ENCODE measurements at places on chromosomes 13 and 19.

DNA sequence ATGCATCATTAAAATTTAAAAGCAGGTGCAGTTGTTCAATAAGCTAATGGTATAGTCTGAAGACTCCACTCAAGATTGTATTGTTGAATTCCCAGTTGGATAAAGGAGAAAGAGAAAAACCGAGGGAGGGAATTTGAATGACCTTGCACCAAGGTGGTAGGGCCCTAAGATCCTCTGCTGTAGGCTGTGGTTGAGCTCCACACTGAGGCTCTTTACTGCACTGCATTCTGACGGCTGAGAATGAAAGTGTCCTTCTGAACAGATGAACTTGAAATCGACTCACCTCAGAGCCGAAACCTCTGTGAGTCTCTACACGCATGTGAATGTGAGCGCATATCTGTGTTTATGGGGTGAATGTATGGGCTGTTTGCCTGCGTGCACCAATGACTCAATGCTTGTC is 388.9 kb upstream of the DACH1 start:
- no peak for DNase-seq

DNA sequence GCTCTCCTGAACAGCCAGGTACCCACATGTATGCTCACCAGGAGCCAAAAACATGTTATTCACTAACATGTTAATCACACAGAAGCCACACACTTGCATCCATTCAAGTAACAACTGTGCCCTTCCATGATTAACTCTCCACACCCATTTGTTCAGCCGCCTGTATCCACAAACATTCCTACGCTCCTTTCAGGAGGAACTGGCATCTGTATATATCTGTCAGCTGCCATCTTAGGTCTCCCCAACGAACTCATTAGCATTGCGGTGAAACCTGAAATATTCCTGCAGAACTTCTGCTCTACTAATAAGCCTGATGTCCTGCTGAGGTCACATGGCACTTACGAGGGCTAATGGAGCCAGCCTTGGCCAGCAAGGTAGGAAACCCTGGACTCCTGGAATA is 33.0 kb downstream of the OLFM2 start:
- no peak for DNase-seq

GRCh38 chr13:110869805-110870706 is 44.8 kb downstream of the ANKRD10 start:
- peak; percentile 8 for DNase-seq

DNA sequence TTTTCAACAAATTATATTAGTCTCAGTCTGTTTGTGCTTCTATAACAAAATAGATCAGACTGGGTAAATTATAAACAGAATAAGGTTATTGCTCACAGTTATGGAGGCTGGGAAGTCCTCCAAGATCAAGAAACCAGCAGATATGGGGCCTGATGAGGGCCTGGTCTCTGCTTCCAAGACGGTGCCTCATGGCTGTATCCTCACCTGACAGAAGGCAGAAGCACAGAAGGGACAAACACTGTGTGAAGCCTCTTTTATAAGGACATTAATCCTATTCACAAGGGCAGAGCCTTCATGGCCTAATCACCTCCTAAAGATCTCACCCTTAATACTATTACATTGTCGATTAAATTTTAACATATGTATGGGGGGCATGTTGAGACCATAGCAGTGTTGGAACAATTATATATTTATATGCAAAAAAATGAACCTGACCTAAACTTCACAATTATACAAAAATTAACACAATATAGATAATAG is 12.7 kb downstream of the F10 start:
- DNase-seq, result no peak

- DNase-seq, result no peak
Observed at GRCh38 chr19:16851031-16851712, 22.0 kb downstream of the SIN3B start.

GRCh38 chr13:49604570-49604969 is 19.2 kb upstream of the RCBTB1 start:
- DNase-seq, result no peak

DNA sequence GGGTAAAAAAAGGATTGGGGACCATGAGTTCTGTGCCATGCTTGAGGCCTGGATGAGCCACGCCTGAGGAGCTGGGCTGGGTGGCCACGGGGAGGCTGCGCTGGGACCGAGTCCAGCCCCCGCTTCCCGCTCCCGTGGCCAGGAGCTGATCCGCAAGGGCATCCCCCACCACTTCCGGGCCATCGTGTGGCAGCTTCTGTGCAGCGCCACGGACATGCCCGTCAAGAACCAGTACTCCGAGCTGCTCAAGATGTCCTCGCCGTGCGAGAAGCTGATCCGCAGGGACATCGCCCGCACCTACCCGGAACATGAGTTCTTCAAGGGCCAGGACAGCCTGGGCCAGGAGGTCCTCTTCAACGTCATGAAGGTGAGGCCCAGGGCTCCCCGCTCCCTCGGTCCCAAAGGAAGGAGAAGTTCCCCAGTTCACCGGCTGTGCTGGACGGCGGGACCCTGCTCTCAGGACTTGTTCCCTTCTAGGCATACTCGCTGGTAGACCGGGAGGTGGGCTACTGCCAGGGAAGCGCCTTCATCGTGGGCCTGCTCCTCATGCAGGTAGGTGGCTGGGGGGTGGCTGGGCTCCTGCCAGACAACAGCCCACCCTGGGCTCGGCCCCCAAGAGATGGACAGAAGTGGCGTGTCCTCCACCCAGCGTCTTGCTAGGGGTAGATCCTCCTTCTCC is 18.9 kb downstream of the EVI5L start:
- no peak for DNase-seq

- DNase-seq, result no peak
Observed at GRCh38 chr13:42696191-42696590, 85.2 kb upstream of the FAM216B start.

DNA sequence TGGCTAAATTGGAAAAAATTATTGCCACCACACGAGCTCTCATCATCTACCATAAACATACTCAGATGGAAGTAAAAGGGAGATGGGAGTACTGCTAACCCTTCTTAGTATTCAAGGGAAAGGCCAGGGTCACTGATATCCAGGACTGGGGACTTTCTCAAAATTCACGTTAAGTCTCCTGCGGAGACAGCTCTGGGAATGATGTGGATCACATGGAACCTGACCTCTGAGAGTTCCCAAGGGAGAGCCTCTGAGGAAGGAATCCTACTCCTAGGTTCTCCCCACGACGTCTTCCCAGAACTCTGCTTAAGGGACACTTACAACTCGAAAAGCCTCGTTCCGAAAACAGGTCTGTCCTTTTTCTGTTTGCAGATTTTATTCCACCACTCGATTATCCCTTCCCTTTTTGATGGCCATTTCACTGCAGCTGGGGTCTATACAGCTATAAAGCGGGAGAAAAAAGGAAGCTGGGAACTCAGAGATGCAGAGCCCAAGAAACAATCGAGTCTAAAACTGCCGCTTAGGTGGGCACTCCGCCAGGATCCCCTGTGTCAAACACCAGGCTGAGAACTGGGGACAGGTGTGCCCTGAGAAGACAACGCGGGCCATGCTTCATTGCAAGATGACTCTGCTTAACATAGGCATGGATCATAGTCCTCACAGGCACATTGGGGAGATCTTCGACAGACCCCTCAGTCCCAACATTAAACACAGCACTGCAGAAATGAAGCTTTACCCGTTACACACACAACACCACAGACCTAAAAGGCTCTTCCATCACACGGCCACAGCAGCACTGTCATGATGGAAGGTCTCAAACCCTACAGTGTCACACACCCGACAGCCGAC is 823 bp upstream of the ZNF567 start:
- DNase-seq, result no peak

DNA sequence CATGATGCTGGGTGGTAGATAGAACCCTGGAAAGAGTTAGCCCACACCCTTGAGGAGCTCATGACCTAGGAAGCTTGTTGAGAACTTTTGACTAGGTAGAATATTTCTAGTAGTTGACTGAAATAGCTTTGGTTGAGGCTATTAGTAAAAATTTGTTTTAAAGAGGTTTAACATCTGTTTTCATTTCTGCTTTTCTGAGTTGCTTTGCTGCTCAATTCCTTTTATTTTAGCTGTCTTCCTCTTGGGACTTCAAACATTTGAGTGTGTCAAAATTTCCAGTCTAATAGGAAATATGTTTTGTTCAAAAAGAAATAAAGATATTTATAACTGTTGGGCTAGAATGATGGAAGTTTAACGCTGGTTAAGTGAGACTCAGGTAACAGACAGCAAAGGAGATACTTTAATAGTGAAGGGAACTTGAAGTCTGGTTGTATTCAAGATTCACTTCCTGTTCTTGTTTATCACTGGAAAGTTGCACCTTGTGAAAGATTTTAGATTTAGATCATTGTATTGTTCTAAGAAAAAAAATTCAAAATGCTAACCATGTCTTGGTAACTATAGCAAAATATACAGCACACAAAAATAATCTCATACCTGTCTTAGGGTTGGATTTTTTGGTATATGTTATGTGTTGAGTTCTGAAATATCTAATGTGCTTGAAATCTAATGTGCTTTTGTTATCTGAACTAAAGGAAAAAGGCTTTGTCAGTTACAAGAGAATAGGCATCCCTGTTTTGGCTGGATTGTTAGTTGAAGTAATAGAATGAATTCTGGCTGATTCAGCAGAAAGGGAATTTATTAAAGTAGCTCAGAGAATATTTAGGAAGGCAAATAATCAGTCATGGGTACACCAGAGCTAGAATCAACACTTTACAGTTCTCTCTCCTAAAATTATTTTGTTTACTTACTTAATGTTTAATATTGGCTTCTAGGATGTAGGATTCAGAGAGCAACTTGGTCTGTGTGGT is 24.4 kb upstream of the GPR18 start:
- DNase-seq, result no peak

DNA sequence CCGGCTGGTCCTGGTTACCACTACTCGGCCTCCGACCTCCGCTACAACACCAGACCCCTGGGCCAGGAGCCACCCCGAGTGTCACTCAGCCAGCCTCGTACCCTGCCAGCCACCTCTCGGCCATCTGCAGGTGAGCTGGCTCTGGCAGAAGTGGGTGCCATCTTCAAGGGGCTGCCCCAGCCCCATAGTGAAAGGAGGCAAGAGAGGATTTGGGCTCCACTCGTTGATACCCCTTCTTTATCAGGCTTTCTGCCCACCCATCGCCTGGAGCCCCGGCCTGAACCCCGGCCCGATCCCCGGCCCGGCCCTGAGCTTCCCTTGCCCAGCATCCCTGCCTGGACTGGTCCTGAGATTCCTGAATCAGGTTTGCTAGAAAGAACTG is 7.1 kb downstream of the LTBP4 start:
- DNase-seq, result no peak

- DNase-seq, result no peak
Observed at GRCh38 chr13:41361491-41361890, 50.4 kb downstream of the NAA16 start.

GRCh38 chr13:77047649-77048343 is 20.8 kb upstream of the FBXL3 start:
- DNase-seq, result no peak

- DNase-seq, result no peak
Observed at GRCh38 chr13:27269114-27269665, 1.4 kb upstream of the RASL11A start.

- DNase-seq, result no peak
Observed at GRCh38 chr13:96573563-96573962, 420.7 kb downstream of the OXGR1 start.

- DNase-seq, result no peak
Observed at GRCh38 chr13:100657881-100658315, 16.7 kb downstream of the TMTC4 start.

GRCh38 chr13:45623516-45624090 is 8.1 kb upstream of the ERICH6B start:
- no peak for DNase-seq

- no peak for DNase-seq
Observed at GRCh38 chr13:51534041-51534817, 50.0 kb upstream of the WDFY2 start.

DNA sequence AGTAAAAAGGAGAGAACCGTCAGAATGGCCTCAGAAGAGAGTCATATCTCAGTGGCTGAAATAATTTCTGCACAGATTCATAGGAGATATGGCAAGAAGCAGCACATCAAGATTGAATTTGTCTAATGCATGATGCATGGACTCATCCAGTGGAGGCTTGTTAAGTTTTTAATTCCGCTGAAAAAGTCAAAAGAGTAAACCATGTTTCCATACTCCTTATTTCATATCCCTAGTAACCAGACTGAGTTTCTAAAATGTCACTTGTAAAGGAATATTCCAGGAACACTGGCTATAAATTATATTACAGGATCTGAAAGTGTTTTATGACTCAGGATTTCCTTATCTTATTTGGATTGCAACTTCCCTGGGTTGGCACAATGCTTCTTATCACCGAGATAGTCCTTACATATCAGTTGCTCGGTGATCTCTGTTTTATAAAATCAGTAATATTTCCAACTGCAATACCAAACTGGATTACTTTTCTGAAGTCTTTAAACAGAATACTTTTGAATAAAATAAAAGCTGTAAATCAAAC is 180.2 kb upstream of the TSC22D1 start:
- no peak for DNase-seq

DNA sequence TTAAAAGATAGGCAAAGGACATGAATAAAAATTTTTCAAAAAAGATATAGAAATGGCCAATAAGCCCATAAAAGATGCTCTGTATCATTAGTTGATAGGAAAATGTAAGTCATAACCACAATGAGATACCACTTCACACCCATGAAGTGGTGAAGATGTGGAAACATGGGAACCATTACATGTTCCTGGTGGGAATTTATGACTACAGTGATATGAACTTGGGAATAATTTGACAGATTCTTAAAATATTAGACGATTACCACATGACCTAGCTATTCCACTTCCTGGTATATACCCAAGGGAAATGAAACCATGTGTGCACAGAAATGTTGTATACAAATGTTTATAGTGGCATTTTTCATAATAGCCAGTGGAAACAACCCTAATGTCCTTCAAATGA is 232.2 kb downstream of the GGACT start:
- no peak for DNase-seq

DNA sequence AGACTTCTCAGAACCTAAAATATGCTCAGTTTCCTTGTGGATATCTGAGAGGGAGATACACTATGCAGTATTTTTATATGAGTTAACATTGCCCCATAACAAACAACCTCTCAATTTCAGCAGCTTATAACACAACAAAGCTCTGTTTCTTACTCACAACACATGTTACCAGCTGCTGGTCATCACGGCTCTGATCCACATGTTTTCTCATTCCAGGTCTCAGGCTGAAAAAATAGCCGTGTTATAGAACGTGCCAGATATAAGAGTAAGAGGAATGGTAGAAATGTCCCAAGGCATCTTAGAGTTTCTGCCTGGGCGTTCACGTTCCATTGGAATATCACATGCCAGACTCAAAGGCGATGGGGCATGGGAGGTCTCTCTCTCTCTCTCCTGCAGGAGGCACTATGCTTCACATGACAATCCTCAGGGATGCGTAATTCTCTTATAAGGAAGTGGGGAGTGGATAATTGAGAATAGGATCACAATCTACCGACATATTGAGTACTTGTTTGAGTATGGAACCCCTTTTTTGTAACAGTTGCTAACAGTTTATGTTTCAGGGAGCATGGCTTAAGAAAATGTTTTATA is 246.6 kb downstream of the NHLRC3 start:
- no peak for DNase-seq

DNA sequence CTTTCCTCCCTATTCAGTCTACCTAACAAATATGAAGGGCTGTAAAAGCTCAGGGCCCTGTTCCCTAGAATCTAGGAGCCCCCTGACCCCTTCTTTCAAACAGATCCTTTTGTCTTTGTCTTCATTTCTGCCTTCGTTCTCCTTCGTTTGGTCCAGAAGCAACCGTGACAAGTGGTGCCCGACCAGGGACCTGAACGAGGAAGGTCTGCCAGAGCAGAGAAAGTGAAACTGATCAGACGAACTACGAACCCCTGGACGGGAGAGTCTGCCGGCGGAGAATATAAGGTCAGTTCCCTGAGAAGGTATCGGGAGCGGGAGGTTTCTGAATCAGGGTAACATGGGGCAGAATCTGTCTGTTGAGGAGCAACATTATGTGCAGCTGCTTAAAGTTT is 751 bp downstream of the ERVK3-1 start:
- DNase-seq, result no peak
